ENCODE measurements at places on chromosomes 3 and 15.
A peak's percentile ranks its signal among the peaks of the same experiment; 100 is the strongest.

DNA sequence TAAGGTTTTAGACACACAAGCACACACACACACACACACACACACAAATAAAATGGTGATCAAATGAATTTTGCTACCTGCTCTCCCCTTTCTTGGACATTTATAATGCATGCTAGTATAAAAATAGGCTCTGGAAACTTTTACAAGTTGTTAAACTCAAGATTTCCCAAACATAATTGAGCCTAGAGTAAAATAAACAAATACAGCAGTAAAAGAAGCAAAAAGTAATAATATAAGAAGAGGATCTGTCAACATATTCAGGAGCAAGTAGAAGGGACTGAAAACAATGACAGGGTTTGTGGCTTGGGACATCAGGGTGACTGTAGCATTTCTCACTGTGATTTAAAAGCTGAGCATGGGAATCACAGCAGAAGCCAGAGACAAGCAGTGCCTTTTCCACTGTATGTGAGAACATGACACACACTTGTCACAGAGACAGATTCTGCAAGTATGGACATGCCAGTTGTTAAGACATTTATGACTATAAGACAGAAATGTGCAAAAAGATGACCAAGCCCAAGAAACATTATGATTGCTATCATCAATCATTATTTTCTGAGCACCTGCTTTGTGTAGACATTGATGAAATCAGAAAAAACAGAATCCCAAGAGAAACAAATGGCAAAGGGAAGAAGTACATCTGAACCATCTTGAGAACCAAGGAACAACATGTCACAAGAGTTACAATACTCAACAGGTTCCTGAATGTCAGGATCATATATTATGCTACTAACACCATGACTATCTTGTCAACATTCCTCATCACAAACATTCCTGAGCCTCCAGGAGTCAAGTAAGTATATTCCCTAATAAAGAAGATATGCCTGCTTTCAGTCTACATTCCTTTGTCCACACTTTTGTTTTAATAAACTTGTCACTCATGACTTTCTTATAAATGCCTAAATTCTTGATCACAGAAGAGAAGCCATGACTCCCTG lies 7.1 kb downstream of the THRB start:
- DNase-seq: no peak

DNA sequence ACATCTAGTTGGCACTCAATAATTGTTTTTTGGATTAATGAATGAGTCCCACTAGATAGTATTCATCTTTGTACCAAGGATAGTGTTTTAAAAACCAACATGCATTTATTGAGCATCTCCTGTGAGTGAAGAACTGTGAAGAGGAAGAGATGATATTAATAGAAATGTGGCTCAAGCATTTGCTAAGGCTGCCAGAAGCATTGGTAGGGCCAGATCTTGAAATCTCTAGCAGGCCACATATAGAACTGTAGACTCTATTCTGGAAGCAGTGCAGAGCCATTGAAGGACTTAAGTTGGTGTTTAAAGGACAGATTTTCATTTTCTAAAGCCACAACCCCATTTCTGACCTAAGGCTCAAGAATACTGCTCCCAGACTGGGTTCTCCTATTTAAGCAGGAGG lies 99.0 kb downstream of the NEK11 start:
- no peak for DNase-seq

- no peak for DNase-seq
These were observed 181.3 kb downstream of the RORA start for GRCh38 chr15:61047783-61048182.

DNA sequence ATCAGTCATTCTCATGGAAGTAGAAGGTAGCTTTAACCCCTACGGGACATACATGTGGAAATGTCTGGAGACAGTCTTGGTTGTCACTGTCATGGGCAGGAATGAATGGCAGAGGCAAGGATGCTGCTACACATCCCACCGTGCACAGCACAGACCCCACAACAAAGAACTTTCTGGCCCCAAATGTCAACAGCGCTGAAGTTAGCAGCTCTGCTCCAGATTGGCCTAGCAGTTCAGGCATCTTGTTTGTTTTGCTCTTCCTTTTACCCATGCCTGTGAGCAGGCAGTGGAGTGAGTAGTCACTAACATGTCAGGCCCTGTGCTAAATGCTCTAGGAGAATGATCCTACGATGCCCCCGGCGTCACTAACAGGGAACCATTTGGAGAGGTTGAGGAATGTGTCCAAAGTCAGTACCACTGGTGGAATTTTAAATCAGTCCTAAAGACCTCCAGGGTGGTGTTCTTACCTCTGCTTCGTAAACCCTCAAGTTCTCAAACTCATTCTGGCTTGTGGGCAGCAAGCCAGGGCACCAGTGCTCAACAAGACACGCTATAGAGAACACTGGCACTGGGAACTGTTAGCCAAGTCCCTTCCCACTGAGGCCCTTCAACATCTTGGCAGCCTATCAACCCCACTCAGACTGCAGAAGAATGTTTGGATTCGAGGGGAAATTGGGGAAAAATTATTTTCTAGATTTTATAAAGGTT lies 142.2 kb downstream of the FOXP1 start:
- no peak for DNase-seq

- no peak for DNase-seq
These were observed 16.3 kb downstream of the ARL8B start for GRCh38 chr3:5138214-5138981.

DNA sequence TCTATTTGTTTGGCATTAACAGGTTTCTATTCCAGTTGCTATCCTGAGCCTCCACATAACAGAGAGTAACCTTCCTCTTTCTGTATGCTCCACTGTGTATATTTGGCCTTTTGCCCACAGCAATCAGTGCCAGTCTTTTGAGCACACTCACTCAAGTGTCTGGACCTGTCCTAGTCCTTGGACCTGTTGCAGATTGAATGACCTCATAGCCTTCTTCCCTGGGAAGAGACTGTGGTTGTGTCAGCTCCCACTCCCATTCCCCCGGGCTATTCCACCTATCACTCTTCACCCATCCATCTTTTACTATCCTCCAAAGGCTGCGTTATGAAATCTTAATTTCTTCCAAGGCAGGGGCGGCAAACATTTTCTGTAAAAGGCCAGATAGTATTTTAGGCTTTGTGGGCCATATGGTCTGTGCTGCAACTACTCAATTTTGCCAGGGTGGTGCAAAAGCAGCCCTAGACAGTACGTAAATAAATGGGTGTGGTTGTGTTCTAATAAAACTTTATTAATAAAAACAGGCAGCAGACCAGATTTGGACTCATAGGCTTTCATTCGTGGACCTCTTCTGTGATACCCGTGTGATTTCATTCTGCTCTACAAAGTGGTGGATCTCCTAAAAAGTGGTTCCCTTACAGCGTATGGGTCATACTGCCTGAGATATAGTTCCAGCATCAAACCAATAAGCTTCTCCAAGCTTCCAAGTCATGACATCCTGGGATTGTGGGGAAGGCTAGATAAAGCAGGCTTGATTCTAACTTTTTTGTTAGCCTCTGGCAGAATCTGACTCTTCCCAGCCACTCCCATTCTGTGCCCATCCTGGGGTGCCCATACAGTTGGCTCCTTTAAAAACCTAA lies 57.4 kb downstream of the CDAN1 start:
- DNase-seq: no peak

DNA sequence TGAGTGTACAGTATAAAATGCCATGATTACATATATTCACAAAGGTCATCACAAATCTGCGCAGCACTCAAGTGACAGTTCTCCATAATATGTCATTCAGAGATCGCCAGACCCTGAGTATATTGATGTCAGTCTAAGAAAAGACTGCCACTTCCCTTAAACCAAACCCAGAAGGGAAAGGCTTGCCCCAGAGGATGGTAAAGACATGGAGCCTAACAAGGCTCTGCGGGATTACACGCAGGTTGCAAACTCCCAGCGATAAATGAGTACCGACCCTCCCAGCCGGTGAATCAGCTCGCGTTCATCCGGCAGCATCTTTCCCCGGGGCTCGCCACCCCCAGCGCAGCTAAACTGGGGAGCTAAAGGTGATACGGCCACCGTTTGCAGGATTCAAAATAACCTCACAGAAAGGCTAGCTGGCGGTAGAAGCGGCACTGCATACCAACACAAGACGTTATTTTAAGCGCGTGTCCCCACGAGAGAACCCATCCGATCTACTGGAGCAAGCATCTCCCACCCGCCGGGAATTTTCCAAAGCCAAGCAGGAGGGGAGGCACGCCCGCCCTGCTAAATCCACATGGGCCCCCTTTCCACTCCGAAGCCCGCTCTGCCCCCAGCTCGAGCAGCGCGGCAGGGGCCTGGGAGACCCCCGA lies 643 bp downstream of the MYO5A start:
- DNase-seq: peak; percentile 45

- DNase-seq: no peak
These were observed 35.6 kb upstream of the CHRNB4 start for GRCh38 chr15:78676424-78677110.

- DNase-seq: no peak
These were observed 418.8 kb upstream of the PROK2 start for GRCh38 chr3:72203613-72204349.
